ENCODE measurements at places on chromosomes 6 and 20. TPM values are rescaled to one million over a fixed set of nuclear protein-coding genes. Genes with fewer than 3 reads are reported as not detected.

CLPSL2 gene
- total RNA-seq, result not detected

KIFC1 gene
- total RNA-seq, result 0.67 TPM

DNA sequence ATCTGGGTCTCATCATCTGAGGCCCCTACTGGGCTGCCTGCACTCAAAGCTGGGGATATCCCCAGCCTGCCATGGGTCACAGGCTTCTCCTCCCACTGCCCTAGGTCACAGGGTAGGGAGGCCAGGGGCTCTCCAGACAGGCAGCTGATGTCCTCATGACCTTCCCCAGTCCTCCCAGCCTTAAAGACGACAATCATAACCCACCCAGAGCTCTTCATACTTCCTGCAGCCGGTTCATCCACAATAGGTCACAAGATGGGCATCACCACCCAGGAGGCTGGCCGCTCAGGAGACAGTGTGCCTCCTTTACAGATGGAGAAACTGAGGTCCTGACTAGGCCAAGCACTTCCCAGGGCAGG is 15.2 kb downstream of the TFEB start:
- no peaks in the 10 kb centered on the region for H3K4me1 ChIP-seq
- H3K27ac ChIP-seq, result no peak overlapping the region
- no peak overlapping the region for H3K4me3 ChIP-seq
- H3K27me3 ChIP-seq, result no peaks in the 10 kb centered on the region

GRCh38 chr6:15602154-15602553 is 60.7 kb downstream of the DTNBP1 start:
- no peaks in the 10 kb centered on the region for H3K4me1 ChIP-seq
- no peaks in the 10 kb centered on the region for H3K36me3 ChIP-seq
- no peaks in the 10 kb centered on the region for H3K27me3 ChIP-seq
- no peak for ATAC-seq
- no peak overlapping the region for H3K4me3 ChIP-seq

GRCh38 chr20:43878776-43879175 is 35.9 kb upstream of the TOX2 start:
- H3K4me3 ChIP-seq, result no peak overlapping the region
- H3K4me1 ChIP-seq, result no peaks in the 10 kb centered on the region
- H3K36me3 ChIP-seq, result no peaks in the 10 kb centered on the region
- no peaks in the 10 kb centered on the region for H3K27me3 ChIP-seq

- no peaks in the 10 kb centered on the region for H3K27me3 ChIP-seq
- no peak overlapping the region for H3K27ac ChIP-seq
- H3K4me3 ChIP-seq, result no peak overlapping the region
- no peaks in the 10 kb centered on the region for H3K36me3 ChIP-seq
Measured at GRCh38 chr20:13245250-13245723, 24.2 kb downstream of the ISM1 start.

DNA sequence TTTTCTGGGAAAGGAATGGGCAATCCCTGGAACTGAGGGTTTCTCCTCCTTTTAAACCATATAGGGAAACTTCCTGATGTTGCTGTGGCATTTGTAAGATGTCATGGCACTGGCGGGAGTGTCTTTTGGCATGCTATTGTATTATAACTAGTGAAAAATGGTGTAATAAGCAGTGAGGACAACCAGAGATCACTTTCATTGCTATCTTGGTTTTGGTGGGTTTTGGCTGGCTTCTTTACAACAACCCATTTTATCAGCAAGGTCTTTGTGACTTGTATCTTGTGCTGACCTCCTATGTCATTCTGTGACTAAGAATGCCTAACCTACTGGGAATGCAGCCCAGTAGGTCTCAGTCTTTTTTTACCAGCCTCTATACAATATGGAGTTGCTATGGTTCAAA is 9.1 kb upstream of the DCBLD1 start:
- no peaks in the 10 kb centered on the region for H3K27me3 ChIP-seq
- ATAC-seq, result no peak
- no peak overlapping the region for H3K4me3 ChIP-seq
- no peaks in the 10 kb centered on the region for H3K36me3 ChIP-seq
- no peak overlapping the region for H3K27ac ChIP-seq

GRCh38 chr6:45965007-45965406 is 50.7 kb downstream of the CLIC5 start:
- no peak for ATAC-seq
- no peaks in the 10 kb centered on the region for H3K36me3 ChIP-seq
- no peaks in the 10 kb centered on the region for H3K4me1 ChIP-seq
- H3K4me3 ChIP-seq, result no peak overlapping the region
- H3K27me3 ChIP-seq, result no peaks in the 10 kb centered on the region
- no peak overlapping the region for H3K27ac ChIP-seq

DNA sequence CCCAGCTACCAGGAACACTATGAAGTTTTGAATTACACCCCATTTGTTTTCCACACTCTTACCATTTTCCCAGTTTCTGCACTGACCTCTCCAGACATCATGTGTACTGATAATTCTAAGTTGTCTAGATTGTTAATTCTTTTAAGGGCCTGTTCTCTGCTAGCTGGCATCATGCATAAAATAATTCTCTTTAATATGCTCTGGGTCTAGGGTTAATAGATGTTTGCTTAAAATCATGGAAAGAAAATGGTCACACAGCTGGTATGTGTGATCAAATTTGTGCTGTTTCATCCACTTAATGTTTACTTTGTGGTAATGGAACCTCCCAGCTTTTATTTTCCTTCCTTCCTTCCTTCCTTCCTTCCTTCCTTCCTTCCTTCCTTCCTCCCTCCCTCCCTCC is 49.1 kb downstream of the HFE start:
- no peak for ATAC-seq
- no peaks in the 10 kb centered on the region for H3K27me3 ChIP-seq
- peaks cover 20% of the 10 kb centered on the region for H3K4me1 ChIP-seq
- no peak overlapping the region for H3K4me3 ChIP-seq
- H3K36me3 ChIP-seq, result peaks cover 26% of the 10 kb centered on the region

GRCh38 chr6:33661106-33661838 is 40.1 kb downstream of the ITPR3 start:
- peaks cover 35% of the 10 kb centered on the region for H3K27me3 ChIP-seq
- no peaks in the 10 kb centered on the region for H3K36me3 ChIP-seq
- ATAC-seq, result no peak
- no peak overlapping the region for H3K27ac ChIP-seq
- H3K4me1 ChIP-seq, result no peaks in the 10 kb centered on the region
